ENCODE measurements at places on chromosomes 4 and X.

DNA sequence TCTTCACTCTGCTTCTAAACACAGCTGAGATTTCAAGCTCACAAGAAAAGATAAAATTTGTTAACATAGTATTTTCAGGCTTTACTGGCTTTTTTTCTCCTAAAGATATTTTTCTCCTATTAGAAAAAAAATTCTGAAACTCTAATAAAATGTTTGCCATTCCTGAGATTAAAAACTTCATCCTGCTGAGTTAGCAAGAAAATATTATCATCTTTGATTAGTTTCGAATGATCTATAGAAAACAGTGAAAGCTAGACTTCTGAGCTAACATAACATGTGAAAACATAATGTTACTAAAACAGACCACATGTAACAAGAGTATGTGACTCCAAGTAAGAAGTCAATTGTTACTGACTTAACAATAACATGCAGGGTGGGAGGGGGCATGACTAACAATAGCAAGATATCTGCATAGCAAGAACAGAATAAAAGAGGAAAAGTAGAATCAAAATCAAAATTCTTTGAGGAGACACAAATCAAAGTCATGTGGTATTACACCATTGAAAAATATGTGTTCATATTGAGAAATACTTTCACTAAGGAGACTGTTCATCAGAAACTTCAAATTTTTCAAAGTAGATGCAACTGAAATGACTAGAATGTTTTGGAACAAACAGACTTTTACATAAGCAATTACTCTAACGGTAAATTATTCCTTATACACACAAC is 14.5 kb downstream of the TBCK start:
- no peak for DNase-seq

GRCh38 chrX:9141496-9141895 is 107.6 kb upstream of the FAM9B start:
- DNase-seq = no peak

GRCh38 chr4:7381221-7381889 is 53.4 kb downstream of the PSAPL1 start:
- DNase-seq = peak; percentile 28

GRCh38 chr4:25986807-25987206 is 72.8 kb downstream of the SMIM20 start:
- no peak for DNase-seq

- no peak for DNase-seq
Observed at GRCh38 chrX:139187738-139188137, 342.8 kb upstream of the F9 start.

GRCh38 chr4:149841686-149842085 is 26.0 kb upstream of the IQCM start:
- no peak for DNase-seq

DNA sequence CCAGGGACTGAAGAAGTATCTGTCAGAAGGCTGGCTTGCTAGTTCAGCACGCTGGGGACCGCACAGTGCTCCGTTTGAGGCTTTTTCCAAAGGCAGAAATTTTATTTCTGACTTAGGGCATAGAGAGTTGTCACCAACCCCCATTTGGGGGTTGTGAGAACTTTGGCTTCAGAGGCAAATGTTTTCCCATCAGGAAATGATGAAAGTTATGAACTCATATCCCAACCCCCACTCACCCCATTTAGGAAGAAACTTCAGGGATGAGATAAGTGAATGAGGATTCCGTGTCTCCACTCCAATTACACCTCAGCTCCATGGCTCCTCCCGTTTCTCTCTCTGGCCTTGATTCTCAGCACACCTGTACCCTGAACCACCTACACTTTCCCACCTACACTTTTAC is 4.3 kb upstream of the WDR13 start:
- DNase-seq = no peak

- no peak for DNase-seq
Observed at GRCh38 chr4:84215217-84215616, 283.9 kb downstream of the NKX6-1 start.

- DNase-seq = no peak
Observed at GRCh38 chr4:164802301-164802901, 48.5 kb downstream of the SMIM31 start.

- DNase-seq = no peak
Observed at GRCh38 chr4:126012691-126013290, 698.0 kb downstream of the FAT4 start.

GRCh38 chr4:159937595-159937994 is 834.7 kb downstream of the RAPGEF2 start:
- DNase-seq = no peak

DNA sequence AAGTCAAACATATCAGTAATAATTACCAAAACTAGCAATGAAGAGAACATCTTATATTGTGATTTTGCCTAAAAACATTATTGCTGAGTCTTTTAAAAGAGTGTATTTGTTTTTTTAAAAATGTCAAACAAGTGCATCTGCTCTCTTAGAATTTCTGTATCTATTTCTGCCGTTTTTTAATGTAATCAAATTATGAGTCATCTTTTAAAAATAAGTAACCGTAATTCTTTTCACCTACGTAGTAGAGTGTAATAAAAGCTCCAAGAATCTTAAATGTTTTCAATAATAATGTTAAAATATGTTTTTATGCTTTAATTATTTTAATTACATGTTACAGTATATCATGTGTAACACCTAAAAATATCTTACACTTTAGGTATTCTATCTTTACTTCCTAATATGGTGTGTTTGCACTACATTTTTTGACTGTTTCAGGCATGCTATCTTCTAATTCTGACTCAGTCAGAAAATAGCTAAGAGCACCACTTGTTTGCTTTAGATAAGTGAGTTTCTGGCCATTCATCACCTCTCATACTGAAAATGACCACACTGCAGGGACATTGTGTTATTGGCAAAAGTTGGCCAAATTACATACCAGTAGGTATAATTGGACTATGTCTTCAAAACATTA is 368.5 kb downstream of the PCDH7 start:
- no peak for DNase-seq

DNA sequence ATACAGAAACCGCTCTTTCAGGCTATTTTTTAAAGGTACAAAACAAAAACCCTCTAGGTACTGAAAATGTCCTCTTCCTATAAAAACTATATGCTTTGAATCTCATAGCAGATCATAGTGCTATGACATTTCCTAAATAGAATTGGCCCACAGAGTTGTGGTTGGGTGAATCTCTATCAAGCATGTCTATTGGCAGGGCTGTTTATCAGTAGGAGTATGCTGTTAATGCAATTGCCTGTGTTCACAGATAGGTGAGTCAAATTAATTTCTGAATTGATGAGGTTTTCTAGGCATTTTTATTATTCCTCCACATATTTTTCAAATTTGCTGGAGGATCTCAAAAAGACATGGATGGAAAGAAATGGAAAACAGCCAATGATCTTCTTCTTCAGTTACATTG is 73.9 kb downstream of the QRFPR start:
- no peak for DNase-seq
